ENCODE measurements at places on chromosomes 3 and 15.

DNA sequence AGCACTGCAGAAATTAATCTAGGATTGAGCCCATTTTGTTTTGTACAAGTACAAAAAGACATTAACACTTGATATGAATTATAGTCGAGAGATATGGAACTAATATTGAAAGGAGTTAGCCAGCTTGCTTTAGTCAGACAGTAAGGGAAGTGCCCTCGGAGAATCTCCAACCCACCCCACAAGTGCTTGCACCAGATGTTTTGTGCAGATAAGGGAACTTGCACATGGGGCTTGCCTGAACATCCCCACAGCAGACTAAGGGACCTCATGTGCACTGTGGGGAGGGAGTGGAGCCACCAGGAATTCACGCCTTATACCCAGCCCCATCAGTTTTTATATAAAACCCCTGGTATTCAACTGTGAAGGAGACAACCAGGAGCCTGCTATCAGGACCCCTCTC lies 122.3 kb downstream of the EFHB start:
- DNase-seq = no peak

GRCh38 chr3:56119575-56120349 lies 348.5 kb downstream of the ERC2 start:
- no peak for DNase-seq

DNA sequence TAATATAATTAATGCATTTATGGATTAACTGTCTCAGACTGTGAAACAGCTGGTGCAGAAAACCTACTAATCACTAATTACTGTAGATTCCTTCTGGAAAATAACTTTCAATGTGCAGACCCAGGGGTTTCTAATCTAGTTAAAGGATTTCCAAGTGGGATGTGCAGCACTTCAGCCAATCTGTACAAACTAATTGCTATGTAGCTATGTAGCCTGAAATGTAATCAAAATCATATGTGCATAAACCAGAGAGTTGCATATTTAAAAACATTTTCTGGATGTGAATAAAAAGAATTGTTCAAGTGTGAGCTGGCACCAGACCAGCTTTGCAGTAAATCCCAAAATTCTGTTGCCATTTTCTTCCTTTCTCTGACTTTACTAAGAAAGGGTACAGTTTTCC lies 127.5 kb upstream of the CD96 start:
- DNase-seq = no peak

GRCh38 chr3:148903941-148904340 lies 38.8 kb downstream of the CPA3 start:
- no peak for DNase-seq

DNA sequence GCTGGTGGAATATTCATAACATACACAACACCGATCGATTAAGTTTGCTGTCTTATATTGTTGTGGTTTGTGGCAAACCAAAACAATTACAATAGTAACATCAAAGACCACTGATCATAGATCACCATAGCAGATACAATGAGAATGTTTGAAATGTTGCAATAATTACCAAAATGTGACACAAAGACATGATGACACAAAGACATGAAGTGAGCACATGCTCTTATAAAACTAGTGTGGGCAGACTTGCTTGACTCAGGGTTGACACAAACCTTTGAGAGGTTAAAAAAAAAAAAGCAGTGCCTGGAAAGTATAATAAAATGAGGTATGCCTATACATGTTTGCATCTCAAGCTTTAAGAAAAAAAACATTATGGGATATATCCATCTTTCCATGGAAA lies 130.3 kb downstream of the NR1I2 start:
- no peak for DNase-seq

GRCh38 chr3:38565339-38566214 lies 69.4 kb downstream of the EXOG start:
- DNase-seq = peak; percentile 14
